Bronchial epithelial cell (primary cell): ENCODE measurements at places on chromosomes 13 and 19.

GRCh38 chr13:113457510-113457909, 4.2 kb upstream of the ADPRHL1 start:
- no peak for DNase-seq

DNA sequence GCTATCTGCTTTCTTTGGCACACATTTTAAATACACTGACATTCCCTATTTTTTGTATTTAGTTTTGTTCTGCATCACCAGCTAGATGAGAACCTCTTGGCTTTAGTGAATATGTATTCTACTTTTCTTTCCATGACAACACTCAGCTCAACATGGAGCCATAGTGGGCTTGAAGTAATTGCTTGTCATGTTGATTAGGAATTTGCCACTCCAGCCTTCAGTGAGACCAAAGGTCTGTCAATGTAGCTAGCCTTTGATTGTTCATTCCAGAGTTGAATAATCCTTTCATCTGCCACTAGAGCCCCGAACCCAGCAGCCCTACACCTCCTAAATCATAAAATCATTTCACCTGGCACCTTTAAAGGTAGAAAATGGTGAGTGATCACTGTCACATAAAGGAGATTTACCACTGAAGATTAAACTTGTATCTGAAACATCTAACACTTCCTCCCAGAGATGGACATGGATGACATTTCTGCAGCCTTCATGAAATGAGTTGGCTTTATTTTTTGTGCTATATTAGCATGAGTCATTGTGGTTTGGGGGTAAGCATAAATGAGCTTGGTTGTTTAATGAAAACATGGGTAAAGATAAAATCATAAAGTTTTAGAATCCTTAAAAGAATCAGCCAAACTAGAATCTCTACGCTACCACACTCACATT, 29.2 kb upstream of the GARRE1 start:
- peak; percentile 11 for DNase-seq

DNA sequence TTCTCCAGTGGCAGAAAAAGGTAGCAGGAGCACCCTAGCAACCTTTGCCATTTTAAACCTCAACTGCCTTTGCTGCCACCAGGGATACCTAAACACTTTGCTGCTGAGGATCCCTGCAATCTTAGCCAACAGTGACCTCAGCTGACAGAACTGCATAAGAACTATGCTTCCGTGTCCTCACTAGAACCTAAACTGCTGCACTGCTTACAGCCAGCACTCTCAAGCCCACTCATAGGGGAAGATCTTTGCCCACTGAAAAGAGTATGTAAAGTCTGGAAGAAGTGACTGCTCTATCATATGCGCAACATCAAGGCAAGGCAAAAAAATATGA, 270.0 kb upstream of the PCDH20 start:
- peak; percentile 40 for DNase-seq

- DNase-seq, result no peak
Observed at GRCh38 chr19:7848779-7849457, 18.9 kb downstream of the EVI5L start.

DNA sequence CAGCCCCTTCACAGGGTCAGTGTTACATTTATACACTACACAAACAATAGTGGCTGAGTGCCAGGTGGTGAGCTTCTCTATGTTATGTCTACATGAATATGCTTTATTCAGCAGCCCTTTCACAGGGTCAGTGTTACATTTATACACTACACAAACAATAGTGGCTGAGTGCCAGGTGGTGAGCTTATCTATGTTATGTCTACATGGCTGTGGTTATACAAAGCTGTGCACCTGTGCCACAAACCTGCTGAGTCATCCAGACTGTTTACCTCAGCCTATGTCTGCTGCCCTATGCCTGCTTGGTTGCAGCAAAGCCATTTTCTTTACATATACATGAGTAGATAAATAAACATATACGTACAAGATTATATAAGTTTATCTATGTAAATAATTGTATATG, 76.5 kb downstream of the ZNF726 start:
- peak; percentile 84 for DNase-seq

DNA sequence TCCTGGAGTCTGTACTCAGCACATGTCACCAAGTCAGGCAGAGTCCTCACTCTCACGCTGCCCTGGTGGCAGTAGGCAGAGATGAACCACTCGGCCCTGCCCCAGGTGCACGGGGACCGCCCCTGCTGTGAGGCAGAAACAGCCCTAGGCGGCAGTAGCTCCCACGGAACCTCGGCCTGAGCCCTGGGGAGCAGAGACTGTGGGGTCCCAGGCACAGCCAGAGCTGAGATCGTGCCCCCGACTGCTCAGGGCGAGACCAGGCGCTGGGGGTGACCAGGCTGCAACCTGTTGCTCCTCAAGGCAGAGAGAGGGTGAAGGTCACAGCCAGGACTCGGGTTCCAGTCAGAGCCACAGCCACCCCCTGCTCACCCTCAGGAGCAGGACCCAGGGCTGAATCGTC, 34.9 kb downstream of the AP1M1 start:
- DNase-seq, result no peak

GRCh38 chr13:42803563-42804204, 22.3 kb downstream of the FAM216B start:
- DNase-seq, result peak; percentile 52

DNA sequence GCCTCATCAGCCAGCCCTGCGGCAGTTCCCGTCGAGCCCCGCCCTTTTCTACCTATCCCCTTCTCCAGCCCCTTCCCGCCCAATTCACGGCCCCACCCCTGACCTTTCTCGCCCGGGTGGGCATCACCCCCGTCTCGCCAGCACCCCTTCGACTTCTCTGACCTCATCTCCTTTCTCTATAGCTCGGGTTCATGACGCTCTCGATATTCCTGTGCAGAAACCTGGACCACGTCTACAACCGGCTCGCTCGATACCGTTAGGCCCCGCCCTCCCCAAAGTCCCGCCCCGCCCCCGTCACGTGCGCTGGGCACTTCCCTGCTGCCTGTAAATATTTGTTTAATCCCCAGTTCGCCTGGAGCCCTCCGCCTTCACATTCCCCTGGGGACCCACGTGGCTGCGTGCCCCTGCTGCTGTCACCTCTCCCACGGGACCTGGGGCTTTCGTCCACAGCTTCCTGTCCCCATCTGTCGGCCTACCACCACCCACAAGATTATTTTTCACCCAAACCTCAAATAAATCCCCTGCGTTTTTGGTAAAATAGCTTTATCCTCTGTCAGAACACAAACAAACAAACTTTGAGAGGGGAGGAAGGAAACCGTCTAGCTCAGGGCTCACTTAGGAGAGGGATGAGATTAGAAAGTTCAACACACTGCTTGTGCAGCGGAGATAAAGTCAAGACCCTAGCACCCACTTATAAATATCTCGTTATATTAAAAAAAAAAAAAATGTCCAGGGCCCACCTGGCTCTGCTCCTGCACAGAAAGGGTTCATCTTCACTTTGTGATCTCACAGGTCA, 5.1 kb downstream of the CD37 start:
- no peak for DNase-seq

DNA sequence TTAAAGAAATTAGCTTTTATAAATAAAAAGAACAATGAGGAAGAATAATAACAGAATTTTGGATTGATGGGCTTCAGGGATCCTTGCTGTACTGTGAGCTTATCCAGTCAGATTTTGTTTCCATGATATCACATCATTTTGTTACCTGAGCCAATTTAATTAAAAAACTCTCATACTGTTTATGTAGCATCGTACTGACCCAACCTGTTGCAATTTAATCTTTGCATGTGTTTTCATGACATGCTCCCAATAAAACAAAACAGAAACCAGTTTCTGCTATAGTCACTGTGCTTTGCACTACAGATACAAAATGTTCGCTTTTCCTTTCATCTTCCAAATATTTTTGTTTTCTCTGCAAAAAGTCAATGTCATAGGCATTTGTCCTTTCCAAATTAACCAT, 109.7 kb upstream of the RNF113B start:
- no peak for DNase-seq

DNA sequence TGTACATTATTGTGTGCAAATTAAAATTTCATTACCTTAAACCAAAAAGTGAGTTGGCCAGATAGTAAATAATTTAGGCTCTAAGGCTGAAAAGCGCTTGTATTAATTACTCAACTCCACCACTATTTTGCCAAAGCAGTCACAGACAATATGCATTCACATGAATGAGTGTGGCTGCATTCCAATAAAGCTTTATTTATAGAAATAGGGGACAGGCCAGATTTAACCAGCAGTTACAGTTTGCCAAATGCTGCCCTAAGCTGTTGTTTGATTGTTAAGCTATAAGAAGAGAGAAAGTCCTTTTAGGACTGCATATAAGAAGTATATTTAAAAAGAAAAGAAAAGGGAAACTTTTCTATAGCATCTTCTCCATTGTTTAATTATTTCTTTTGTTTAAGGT, 342.6 kb downstream of the ITGBL1 start:
- DNase-seq, result no peak

GRCh38 chr13:31978021-31978420, 53.6 kb upstream of the FRY start:
- DNase-seq, result no peak

DNA sequence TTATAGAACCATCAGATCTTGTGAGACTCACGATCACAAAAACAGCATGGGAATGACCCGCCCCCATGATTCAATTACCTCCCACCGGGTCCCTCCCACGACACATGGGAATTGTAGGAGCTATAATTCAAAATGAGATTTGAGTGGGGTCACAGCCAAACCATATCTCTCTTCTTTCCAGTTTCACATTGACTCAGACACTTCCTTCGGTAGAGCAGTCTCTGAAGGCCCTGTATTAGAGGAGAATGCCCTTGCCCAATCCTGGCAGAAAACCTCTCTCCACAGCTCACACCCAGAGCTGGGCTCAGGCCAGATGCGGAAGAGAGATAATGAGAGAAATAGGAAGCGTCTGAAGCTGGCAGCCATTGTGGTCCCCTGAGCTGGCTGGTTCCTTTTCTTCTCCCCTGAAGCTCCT, 72.4 kb upstream of the CLDN10 start:
- no peak for DNase-seq

DNA sequence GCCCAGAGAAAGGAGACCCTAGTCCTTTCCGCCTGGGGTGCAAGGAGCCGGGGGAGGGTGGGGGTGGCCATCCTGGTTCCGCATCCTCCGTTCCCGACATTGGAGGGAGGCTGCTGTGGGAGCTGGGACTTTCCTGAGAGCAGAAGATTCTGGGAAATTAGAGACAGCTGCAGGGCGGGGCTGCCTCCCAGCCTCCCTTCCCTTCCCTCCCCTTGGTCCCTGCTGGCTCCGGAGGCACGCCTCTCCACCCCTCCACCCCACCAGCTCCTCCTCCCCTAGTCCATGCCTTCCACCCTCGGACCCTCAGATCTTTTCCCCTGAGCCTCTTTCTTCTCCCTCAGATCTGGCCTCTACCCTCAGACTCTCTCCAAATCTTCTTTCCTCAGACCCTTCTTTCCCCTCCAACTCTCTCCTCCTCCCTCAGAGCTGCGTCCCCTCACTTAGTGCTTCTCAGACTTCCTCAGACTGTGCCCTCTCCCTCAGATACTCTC, 3.1 kb upstream of the BCL3 start:
- DNase-seq, result peak; percentile 52

GRCh38 chr19:43624933-43625332, 5.5 kb upstream of the ZNF428 start:
- DNase-seq, result peak; percentile 19

GRCh38 chr13:69168436-69168835, 939.2 kb upstream of the ATXN8OS start:
- DNase-seq, result no peak

DNA sequence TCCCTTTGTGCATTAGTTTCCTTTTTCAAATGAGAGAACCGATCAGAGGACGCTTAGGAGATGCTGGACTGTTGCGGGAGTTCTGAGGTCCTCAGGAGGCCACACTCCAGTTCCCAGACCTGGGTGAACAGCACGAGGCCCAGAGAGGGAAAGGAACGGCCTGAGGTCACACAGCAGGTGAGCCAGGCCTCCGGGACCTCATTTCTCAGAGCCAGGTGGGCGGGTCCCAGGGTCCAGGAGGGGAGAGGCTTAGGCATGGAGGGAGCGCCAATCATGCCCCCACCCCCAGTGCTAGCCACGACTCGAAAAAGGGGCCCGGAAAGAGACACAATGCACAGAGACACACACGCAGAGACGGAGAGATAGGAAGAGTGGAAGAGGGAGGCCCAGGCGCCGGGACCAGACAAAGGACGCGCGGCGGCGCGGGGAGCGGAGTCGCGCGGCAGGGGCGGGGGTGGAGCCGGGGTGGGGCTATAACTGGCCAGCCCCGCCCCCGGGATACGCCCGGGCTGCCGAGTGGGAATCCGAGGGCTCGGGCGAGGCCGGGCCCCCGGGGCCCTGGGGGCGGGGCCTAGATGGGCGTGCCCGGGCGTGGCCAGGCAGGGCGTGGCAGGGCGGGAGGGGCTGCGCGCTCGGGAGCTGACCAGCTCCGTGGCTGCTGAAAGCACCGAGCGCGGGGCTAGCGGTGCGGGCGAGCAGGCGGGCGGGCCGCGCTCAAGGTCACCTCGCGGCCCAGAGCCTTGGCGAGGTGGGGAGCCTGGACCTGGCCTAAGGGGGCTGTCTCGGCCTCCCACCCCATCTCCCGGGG, 1.6 kb downstream of the ELAVL3 start:
- DNase-seq, result no peak

- DNase-seq, result peak; percentile 99
Observed at GRCh38 chr19:8389891-8390616, at the start of gene RAB11B. Gene RAB11B, plus strand, starts transcription at chr19:8390360. Its CDS starts 57 bp downstream, at chr19:8390417.

DNA sequence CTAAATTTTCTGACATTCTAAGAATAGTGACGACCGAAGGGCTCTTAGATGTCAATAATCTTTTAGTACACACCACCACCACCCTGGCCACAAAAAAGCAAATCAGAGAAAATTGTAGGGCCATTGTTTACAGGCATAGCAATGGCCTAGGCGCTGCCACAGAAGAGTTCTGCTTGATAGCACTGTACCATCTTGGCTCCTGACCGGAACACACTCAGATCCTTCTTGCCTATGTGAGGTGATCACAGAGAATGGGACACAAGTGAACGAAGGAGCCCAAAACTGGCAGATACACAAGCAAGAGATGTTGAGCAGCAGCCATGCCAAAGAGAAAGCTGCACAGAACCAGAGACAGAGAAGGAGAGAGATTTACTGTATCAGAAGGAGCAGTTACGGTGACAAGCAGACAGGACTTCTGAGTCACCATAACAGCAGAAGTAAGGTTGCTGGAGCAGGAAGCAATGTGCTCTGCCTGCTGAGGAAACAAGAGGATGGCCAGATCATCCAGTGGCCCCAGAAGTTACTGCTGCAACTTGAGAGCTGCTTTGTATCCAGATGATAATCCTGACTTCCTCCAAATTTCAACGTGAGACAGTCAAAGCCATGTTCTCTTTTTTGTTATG, 105.2 kb downstream of the SLITRK6 start:
- peak; percentile 25 for DNase-seq

DNA sequence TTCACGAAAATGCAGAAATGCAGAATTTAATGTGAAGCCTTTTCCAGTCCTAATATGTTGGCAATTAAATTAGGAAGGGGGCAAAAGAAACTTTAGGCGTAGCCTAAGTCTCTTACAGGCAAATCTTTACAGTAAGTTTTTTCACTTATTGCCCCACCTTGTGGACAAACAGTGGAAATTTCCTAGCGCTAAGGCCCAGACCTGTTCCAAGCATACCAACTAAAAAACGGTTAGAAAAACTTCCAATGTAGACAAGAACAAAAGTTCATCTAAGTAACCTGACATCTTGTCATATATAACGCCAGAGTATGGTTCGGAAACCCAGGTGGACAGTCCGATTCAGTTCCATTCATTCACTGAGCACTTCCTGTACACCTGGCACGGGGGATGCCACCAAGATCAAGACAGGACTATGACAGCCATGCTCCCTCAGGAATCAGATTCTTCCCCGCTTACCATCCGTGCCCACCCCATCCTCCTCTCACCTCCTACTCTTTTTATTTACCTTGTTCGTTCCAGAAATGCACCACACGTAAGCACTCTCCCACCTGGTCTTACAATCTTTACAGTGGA, 4.9 kb downstream of the ZAR1L start:
- peak; percentile 51 for DNase-seq
